ENCODE measurements at places on chromosomes 7 and 10. TPM values are rescaled to one million over a fixed set of nuclear protein-coding genes. Genes with fewer than 3 reads are reported as not detected.

Gene CTTNBP2
- total RNA-seq = not detected

Gene AFAP1L2
- total RNA-seq = 0.07 TPM

Gene MBLAC1
- 3.1 TPM for total RNA-seq

- H3K4me3 ChIP-seq = no peak overlapping the region
- H3K36me3 ChIP-seq = no peaks in the 10 kb centered on the region
- H3K27me3 ChIP-seq = no peaks in the 10 kb centered on the region
- no peak for DNase-seq
- H3K27ac ChIP-seq = no peak overlapping the region
Observed at GRCh38 chr7:10036693-10037092, 937.0 kb upstream of the PHF14 start.

DNA sequence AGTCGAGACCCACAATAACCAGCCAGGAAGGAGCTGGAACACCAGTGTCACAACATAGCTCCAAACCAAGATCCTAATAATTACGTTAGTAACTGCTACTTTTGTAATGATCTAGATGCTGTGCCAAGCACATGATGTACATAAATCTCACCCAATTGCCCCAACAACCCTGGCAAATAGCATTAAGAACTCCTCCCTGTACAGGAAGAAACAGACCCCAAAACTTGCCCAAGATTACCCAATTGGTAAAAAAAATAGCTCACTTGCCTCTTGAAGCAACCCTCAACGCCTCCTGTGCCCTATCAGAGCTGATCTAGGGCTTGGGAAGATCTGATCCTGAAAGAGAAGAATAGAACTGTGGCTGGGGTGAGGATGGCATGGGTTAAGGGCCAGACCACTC lies 628.7 kb upstream of the AUTS2 start:
- no peak for DNase-seq
- H3K36me3 ChIP-seq = no peaks in the 10 kb centered on the region
- no peaks in the 10 kb centered on the region for H3K4me1 ChIP-seq

DNA sequence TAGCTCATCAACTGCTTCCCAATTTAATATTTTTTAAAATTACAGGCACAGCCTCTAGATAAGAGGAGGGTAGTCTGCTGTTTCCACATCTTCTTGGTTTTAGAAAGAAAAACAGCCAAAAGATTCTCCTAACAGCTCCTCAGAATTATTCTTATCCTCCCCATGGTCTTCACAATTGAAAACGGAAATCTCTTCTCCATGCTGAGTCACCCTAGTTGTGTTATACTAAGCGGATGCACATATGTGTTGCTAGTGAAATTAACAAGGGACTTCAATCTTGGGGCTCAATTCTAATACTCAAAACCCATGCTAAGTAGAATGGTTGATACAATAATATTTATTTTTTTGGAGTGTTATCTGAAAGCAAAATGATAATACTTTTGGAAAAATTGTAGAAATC lies 71.9 kb upstream of the NPY start:
- DNase-seq = no peak
- H3K27me3 ChIP-seq = peaks cover 2% of the 10 kb centered on the region
- H3K4me3 ChIP-seq = no peak overlapping the region
- no peak overlapping the region for H3K27ac ChIP-seq

- no peak overlapping the region for H3K27ac ChIP-seq
- H3K4me3 ChIP-seq = no peak overlapping the region
- no peaks in the 10 kb centered on the region for H3K36me3 ChIP-seq
- DNase-seq = no peak
Observed at GRCh38 chr7:424301-424935, 95.2 kb downstream of the PDGFA start.
